ENCODE measurements at places on chromosomes 12 and 14.

GRCh38 chr12:102096855-102097254 lies 23.1 kb downstream of the NUP37 start:
- DNase-seq, result no peak

- DNase-seq, result no peak
Observed at GRCh38 chr14:72726444-72726843, 167.5 kb downstream of the DPF3 start.

DNA sequence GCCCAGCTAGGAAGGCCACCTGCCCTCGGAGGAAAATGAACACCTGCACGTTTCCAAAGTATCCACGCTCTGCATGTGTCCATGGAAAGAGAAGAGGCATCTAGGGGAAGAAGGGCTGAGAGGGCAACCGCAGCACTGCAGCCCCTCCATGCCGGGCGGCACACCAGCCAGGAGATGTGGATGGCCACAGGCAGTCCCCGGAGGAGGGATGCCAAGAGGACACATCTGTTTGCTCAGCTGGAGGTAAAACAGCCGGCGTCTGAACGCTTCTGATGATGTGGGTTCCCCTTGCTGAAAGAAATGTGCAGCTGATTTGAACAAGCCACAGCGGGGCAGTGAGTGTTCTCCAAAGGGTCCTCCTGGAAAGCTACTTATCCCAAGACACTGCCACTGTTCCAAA lies 34.0 kb downstream of the CHGA start:
- no peak for DNase-seq

DNA sequence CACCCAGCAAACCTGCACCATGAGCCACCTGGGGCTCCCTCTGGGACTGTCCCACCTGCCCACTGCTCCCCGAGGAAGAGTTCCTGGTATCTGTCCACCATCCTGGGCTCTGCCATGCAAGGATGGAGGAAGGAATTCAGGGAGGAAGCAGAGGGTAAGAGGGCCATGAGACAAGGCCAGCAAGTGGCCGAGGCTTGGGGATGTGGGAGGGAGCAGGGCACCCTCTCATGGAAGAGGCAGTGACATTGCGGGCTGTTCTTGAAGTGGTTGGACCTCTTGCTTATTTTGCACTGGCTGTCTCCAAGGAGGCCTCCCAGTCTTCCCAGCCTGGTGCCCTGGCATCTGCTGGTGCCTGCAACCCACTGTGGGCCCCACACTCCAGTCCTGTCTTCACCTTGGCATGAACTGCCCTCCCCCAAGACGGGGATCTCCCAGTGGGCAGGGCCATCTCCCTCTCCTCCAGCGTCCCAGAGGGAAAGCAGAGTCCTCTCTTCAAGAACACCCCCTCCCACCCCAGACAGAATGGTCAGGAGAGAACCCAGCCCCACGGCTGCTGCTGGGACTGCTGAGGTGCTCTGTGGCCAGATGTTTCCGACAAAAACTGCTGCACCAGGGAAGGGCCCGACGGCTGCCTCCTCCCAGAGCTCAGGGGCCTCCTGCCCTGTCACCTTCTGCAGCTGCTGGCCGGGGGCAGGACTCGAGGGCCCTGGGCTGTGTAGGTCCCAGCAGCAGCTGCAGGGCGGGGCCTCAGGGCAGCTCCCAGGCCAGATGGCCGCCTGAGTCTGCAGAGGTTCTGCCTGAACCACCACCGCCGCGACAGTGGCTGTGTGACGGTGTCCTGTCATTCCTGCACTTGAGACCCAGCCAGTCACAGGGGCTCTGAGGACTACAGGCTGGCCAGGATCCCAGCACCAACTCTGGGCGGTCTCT lies 1.8 kb upstream of the AKT1 start:
- DNase-seq, result no peak

GRCh38 chr12:100539202-100539601 lies 34.3 kb upstream of the GAS2L3 start:
- DNase-seq, result peak; percentile 63

DNA sequence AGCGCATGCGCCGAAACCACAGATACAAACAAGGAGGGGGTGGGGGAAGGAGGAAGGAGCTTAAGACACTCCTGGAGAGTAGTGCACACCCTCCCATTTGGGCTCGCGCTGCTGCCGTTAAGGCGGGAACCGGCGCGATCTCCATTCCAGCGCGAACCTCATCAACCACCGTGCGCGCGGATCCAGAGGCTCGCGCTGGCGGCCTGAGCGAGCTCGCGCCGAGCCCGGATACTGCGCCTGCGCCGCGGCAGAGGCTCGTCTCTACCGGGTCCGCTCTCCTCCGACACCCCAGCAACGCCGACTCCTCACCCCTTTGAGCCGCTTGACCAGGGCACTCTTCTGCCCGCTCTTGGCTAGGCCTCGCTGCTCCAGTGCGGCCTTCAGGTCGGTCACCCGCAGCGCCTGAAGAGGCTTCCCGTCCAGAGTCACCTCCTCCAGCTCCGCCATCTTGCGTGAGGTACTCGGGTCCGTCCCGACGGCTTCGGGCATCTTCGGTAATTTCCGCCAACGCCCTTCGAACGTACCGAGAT lies at the start of gene ACIN1:
TSS of gene ACIN1 (minus strand) at position 471 of the 530 bp plus-strand sequence. CDS start at position 447, 24 bp downstream.
- DNase-seq, result peak; percentile 79

GRCh38 chr14:69845787-69846186 lies 33.4 kb upstream of the SMOC1 start:
- DNase-seq, result peak; percentile 16

- DNase-seq, result no peak
Observed at GRCh38 chr14:72876710-72877063, 17.2 kb downstream of the DPF3 start.

GRCh38 chr12:40632933-40633332 lies 59.3 kb upstream of the CNTN1 start:
- DNase-seq, result no peak

DNA sequence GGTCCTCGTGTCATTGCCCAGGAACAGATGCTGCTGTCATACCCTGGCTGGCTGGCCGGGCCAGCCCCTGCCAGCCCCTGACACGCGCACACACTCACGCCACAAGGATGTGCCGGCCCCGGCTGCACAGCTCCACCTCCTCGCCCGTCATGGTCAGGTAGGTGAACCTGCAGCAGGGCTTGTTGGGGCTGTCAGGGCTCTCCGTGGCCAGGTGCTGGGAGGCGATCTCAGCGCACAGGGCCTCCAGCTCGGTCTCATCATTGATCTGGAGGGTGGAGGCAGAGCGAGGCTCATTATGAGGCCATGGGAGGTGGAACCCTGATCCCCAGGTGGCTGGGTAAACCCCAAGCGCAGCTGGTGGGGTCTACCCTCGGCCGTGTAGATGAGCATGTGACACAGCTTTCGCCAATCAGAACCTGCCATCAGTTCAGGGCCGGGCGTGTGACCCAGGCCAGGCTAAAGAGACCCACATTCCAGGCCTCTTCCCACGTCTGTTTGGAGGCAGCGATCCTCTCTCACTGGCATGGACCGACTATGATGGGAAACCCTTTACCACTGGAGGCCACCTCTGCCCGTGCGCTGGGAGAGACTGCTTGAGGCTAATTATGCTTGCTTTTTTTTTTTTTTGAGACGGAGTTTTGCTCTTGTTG lies 38.8 kb downstream of the TRAFD1 start:
- DNase-seq, result no peak

GRCh38 chr14:50892255-50892654 lies 20.4 kb downstream of the ABHD12B start:
- no peak for DNase-seq

- DNase-seq, result no peak
Observed at GRCh38 chr14:57559576-57559975, 65.9 kb upstream of the CCDC198 start.

DNA sequence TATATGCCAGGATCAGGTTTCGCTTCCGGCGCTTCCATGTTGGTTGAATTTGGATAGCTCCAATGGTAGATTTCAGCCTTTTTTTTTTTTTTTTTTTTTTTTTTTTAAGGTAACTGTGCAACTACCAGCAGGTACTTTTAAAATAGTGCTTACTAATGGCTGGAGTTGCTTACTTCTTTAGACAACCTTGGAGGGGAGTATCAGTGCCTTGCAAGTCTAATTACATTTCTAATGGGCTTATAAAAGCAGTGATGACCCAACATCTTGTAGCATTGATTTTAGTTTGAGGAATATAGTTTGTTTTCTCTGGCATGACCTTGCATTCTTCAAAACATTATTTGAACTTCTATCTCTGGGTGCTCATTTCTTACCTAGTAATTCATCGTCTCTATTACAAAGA lies 1.1 kb downstream of the EIF4B start:
- DNase-seq, result no peak

DNA sequence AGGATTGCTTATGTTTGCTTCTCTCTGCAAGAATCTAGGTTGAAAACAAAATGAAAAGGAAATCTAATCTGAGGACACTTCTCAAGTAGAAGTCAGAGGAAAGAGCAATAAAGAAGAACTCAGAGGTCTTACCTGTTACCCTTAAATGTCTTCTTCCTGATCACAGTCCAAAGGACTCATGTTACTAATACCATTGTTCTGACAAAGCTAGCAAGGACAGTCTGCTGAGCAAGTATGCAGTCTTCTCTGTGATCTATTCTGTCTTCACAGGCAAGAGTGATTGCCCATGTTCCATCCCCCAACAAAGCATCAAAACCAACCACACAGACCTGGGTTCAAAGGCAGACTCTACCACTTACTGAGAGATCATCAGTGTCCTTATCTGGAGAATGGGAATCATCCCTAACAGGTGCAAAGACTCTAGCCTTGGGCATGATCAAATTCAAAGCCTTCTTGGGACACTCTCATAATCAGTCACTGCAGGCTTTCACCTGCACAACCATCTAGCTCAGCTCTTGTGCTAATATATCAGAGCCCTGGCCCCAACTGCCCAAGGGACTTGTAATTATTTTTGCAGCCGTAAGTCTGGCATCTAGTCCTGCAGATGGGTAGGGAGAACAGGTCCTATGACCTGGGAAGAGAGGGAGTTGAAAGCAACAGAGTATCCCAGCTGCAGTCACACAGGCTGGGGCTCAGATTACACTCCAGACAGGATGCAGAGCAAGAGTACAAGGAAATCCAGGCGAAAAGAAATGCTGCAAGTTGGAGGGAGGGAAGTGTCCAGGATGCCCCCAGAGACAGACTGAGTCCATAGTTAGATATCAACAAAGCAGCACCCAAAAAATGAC lies 97.9 kb upstream of the NUDT4 start:
- no peak for DNase-seq

DNA sequence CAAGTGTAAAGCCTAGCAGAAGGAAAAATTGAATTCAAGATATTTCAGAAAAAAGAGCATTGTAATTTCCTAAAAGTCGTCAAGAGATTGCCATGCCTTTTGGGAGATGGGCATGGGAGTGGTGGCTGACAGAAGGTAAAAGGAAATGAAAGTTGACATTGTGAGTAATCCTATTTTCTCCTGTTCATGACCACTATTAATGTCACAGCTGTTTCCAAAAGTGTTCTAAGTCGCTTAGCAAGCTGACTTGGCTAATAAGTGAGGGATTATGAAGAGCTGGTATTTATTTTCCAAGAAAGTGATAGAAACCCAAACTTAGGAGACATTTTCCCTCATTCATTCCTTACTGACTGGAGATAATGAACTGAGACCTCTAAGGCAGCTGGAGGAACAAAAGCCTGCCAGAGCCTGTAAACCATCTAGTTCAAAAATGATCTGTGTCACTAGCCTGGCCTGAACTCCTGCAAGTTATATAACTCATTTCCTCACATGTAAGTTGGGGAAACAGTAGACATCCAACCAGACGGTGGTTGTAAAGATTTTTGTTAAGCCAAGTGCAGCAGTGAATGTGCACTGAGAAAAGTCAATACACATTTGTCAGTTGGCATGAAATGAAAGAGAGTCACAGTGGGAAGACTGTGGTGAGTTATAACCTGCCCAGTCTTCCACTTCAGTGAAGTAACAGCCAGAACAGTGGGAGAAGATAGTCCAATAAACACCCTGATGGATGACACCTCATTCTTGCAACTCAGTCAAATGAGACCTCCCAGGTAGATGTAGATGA lies 75.8 kb downstream of the DIO2 start:
- peak; percentile 22 for DNase-seq

DNA sequence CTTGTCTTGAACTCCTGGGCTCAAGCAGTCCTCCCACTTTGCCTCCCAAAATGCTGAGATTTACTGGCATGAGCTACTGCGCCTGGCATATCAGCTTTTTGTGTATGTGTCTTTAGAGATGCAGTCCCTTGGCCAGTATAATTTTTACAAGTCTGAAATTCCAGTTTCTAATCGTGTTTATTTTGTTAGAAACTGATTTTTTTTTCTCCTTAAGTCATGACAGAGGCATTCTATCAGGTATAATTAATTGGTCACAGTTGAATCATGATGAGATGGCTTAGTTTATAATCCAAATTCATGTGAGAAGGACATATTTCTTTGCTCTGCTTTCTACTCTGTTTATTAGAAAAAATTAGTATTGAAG lies 98.9 kb downstream of the PCNX1 start:
- peak; percentile 6 for DNase-seq

GRCh38 chr12:75432924-75433323 lies 42.0 kb downstream of the GLIPR1L2 start:
- no peak for DNase-seq

DNA sequence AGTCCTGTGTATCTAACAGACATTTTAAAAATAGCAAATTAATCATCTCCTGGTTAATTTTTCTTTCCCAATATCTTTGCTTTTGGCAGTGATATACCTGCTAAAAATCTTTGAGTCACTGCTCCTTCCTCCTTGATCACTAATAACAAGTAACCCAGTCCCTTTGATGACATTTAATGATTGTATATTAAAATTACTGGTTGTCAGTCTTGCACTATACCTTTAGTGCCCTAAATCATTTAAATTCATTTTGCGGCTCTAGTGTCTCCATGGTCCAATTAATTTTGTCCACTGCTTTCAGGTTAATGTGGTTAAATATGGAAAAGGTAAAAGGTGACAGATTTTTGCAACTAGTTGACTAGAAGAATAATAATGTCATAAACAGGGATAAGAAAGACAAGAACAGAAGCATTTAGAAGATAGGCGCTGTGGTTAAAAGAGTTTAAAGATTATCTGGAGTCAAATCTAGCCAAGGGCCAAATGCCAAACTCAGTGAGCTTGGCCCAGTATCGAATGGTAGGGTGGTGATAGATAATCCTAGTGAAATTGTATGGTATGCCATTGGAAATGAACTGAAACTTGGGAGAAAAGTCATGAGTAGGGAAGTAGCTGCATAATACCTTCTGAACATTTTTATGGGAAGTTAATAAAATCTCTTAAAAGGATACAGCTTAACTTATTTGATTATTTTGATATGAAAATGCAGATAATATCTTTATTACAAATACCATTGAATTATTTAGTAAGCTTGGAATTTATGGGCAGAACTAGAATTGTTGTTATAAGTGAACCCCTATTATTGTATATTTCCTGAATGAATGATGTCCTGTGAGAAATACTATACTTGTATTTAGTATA lies 115.0 kb downstream of the PCNX1 start:
- no peak for DNase-seq

DNA sequence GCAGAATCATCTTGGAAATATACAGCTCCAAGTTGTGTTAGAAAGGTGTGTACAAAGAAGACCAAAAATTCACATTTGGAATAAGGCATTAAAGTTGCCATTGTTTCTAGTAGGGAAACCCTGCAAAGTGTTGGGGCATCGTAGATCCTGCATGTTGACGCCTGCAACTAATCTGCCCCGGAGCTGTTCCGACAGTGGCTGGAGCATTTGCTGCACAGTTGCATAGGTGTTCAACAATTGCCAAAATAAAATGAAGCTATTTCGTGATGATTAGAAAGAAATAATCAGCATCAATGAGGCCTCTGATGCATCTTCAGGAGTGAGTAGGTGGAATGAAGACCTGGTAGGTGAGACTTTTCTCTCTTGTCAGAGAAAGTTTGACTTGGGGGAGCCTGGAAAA lies 47.3 kb downstream of the DAD1 start:
- peak; percentile 55 for DNase-seq
